ENCODE measurements at places on chromosomes 6 and 20.

DNA sequence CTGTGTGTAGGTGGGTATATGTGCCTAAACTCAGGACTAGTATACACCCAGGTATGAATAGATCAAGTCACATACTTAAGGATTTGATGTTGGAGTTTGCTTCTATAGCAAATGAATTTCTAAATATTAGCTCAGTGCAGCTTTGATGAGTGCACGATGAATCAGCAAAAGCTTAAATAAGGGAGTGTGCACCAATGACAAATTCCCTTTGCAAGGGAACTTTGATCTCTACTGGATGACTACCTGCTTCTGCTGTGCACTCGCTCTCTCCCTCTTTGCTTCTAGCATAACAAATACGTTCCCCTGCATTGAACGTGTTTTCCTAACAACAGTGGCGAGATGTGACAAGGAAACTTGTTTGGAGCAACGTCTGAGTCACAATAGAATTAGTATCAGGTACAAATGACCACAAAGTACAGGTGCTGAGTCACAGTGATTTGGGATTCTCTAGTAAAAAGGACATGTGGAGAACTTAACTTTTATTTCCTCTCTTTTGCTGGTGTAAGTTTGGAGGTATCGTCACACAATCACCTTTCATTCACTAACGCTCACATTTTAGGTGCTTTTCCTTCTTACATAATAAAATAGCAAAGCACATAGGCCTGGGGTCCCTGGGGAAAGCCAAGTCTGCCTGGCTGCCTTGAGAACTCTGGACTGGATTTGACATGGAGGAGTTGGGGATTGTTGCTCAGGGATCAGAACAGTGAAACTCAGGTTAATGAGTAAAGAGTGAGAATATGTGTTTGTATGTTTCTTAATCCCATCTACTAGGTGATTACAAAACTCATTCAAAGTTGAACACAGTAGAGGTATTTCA is 49.7 kb downstream of the KLHL31 start:
- no peak for DNase-seq

- no peak for DNase-seq
Measured at GRCh38 chr20:59835448-59836395, 97.7 kb downstream of the SYCP2 start.

DNA sequence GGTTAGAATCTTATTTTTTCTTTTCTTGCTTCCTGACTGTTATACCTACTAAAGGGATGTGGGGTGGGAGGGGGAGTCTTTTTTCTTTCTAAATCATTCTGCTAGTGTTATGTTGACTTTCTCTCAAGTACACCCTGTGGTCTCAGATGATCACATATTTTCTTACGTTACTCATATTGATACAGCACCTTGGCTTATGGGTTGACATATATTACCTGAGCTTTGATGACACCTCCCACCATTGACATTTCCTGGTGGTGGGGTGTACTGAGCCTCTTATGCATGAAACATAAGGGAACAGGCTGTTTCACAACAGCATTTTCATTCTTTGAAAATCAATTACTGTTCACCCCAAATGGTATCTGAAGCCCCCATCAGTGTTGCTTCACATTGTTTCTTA is 169.8 kb downstream of the MMS22L start:
- no peak for DNase-seq

DNA sequence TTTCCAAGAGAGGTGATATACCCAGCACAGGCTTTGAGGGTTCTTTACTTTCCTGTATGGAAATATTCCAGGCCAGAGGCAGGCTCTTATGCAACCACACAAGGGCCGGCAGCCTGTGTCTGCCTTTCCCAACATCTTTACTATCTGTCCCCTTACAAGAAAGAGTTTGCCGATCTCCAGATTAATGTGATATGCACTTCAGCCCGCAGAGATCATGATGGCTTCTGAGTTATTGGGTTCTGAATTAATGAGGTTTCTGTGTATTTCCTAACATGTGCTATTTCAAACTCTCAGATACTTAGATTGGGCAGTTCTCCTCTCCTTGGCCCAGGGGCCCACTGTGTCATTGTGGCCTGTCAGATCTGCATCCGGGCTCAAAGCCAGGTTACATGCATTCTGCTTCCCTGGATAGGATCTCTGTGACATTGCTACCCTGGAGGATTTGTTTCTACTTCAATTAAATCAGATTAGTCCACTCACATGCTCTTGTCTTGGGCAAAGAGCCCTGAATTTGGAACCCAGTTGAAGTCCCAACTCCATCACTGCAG is 56.6 kb downstream of the TGM2 start:
- no peak for DNase-seq

DNA sequence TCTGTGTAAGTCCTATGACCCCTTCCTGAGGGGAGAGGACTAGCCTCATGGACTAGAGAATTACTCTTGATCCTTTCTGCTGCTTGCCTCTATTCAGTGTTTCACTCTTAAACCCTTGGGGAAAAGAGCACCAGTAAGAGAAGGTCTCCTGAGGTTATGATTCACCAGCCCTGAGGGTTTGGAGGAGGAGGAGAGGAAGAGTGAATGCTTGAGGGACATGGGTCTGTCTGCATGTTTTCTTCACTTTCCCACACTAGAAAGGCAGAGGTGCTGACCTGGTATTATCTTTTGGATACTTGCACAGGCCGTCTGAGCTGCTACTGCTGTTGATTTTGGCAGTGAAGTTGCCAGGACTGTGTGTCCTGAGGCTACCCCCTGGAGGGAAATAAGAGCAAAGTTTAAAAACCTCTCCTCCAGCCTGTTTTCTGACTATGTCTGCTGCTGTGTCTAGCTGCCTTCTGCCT is 78.3 kb downstream of the CD109 start:
- no peak for DNase-seq

GRCh38 chr6:40762981-40763380 is 175.8 kb upstream of the LRFN2 start:
- no peak for DNase-seq

GRCh38 chr6:138897031-138897430 is 91.0 kb downstream of the REPS1 start:
- DNase-seq = no peak

GRCh38 chr6:71977884-71978283 is 91.5 kb downstream of the RIMS1 start:
- no peak for DNase-seq

DNA sequence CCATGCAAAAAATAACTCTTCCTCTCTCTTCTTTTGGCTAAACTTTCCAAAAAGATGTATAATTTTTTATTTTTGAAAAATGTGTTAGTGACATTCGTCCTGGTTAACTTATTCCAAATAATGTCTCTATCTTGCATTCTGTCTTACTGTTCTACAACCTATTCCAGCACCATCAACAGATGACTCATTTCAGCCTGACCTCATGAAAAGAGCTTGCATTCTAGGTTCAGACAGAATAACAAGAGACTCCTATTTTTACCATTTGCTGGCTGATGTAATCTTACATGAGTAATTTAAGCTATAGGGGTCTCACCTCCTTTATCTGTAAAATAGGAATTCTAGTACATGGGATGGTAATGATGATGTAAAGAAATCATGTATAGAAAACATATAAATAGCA is 109.0 kb downstream of the FUT9 start:
- DNase-seq = no peak

DNA sequence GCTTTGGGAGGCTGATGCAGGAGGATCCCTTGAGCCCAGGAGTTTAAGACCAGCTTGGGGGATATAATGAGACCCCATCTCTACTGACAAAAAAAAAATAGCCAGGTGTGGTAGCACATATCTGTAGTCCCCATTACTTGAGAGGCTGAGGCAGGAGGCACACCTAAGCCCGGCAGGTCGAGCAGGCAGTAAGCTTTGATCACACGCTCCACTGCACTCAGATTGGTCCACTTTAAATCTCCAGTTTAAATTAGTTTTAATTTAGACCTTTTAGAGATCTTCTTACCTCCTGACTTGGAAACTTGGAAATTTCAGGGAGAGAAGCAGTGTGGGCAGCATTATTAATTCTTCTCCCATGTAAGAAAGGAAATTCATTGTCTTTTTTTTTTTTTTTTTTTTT is 16.8 kb upstream of the PLCB4 start:
- DNase-seq = no peak

DNA sequence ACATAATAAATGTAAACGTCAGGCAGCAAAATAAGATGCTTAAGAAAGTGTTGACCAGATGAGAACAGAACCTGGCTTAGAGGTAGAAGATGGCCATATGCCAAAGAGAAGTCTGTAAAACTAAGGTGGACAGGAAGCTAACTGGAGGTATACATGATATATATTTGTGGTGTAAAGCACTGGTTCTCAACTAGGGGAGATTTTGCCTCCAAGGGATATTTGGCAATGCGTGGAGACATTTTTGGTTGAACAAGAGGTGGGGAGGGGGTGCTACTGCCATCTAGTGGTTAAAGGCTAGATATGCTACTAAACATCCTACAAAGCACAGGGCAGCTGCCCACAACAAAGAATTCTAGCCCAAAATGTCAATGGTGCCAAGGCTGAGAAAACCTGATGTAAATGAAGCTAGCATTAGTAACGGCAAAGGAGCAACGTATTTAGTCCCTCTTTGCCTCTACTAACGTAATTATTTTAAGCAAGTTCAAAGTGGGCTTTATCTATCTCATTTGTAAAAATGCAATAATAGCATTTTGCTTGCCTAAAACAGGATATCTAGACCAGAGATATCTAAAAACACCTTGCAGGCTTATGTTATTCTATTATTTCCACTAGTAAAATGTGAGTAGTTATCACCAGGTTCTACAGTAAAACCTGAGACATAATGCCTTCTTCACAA is 182.6 kb downstream of the RNGTT start:
- no peak for DNase-seq

GRCh38 chr6:42224222-42225028 is 6.8 kb upstream of the MRPS10 start:
- DNase-seq = no peak

GRCh38 chr6:127816643-127817042 is 84.2 kb downstream of the THEMIS start:
- DNase-seq = no peak

GRCh38 chr6:130923350-130923749 is 96.1 kb downstream of the SMLR1 start:
- DNase-seq = no peak

DNA sequence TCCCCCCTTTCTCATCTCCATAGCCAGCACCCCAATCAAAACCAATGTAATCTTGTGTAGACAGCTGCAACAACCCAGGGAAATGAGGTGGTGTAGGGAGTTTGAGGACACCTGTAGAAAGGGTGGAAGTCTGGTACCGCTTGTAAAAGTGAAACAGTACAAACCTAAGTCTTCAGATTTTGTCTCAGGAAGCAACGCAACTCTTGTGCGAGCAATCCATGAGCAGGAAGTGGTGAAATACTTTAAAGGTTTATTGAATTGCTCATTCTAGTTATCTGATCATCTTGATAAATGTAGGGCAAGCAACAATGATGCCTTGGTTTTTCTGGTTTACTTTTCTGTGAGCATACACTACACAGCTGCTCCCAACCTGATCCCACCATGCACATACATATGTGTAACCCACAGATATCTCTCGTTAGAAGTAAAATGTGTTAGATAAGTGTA is 71.1 kb upstream of the THEMIS start:
- no peak for DNase-seq

DNA sequence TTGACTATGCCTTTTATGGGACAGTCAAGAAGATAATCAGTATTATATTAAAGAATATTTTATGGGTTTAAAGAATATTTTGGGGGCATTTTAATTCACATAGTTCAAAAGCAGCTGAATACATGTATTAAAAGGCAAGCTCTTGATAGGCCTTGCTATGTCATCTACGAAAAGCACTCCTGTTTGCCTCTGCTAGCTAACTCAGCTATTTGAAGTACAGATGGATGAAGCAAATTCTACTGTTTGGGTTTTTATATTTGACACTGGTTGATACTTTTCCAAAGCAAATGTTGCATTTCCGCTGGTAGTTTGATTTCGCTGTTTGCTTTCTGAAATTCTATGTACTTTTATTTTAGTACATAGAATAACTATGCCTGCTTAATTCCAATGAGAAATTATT is 47.0 kb downstream of the SLC22A3 start:
- DNase-seq = no peak

DNA sequence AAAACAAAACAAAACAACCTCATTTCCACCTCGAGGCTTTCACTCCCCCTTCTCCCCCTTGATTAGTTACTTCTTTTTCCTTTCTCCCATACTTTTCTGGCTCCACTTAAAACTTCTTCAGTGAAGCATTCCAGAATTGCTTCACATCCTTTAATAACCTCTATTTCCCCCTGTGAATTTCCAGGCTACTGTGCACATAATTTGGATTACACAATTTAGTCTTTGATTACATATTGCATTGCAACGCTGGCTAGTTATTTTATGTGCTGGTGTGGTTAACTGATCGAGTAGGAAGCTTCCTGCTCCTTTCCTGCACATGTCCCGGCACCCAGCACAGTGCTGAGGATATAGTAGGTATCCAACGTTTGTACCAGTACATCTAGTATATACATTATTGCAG is 28.1 kb upstream of the EEF1E1 start:
- DNase-seq = no peak

- no peak for DNase-seq
Measured at GRCh38 chr6:111605100-111605751, 452 bp downstream of the TRAF3IP2 start.

GRCh38 chr6:102986086-102986485 is 1592.6 kb downstream of the GRIK2 start:
- no peak for DNase-seq

GRCh38 chr6:109073344-109074132 is 21.1 kb downstream of the SESN1 start:
- no peak for DNase-seq

DNA sequence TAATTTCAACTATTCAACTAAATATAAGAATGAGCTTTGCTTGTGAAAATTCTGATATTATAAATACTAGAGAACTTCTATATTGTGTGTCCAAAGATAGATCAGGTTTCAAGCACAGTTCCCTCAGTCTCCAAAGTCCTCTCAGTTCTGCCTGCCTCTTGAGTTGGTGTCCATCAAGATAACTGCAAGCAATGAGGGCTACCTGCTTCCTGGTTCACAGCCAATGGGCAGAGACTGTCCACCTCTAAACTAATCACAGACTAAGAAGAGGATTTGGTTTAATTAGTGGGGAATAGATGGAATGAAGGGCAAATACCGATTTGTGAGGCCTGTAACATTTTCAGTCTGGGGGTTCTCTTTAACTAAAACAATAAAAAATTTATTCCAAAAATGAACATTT is 41.3 kb upstream of the LOC128125822 start:
- no peak for DNase-seq

GRCh38 chr6:113401231-113401630 is 455.9 kb upstream of the MARCKS start:
- no peak for DNase-seq

GRCh38 chr20:59006864-59007664 is at the start of gene CTSZ:
CTSZ (minus strand) TSS chr20:59007254; CDS start chr20:59007128, 126 bp downstream.
- DNase-seq = no peak

- no peak for DNase-seq
Measured at GRCh38 chr6:16503970-16504415, 257.3 kb downstream of the ATXN1 start.

DNA sequence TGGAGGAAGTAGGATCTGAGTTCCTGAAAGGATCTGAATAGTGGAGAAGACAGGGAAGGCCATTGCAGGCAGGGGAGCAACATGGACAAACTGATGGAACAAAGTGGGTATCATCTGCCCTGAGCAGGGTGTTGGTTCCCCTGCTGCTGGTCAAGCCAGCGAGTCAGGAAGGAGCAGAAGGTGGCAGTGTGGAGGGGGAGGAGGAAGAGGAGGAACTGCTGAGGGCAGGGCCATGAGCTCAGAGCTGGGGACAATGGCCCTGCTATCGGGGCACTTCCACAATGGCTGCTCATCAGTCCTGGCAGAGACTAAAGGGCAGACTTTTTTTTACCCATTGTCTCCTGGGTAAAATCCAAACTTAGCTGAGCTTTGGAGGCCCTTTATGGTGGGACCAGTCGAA is 13.6 kb downstream of the CNBD2 start:
- no peak for DNase-seq

- no peak for DNase-seq
Measured at GRCh38 chr6:136549300-136550044, 750 bp downstream of the MAP7 start.

All from esophagus squamous epithelium (tissue), 5 donors.